ENCODE measurements at places on chromosomes 5 and 9.

- DNase-seq = no peak
These were observed 202.1 kb downstream of the FBXL7 start for GRCh38 chr5:15702102-15702501.

DNA sequence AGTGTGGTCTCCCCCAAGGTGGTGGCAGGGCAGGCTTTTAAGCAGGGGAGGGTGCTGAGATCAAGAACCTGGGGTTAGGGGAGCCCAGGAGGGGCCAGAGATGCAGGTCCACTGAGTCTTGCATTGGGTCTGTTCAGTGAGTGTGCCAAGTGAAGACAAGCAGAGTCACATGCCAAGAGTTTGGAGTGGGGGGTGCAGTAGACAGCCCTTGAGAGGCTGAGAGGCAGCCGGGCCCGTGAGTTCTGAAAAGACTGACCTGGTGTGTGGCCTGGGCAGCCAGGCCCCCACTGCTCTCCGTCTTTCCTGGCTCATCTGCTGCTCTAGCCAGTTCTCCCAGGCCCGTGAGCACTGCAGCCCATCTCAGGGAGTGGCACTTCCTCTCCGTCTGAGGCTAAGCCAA lies 120.0 kb downstream of the DAB2IP start:
- no peak for DNase-seq

- DNase-seq = no peak
These were observed 30.3 kb downstream of the ANGPTL2 start for GRCh38 chr9:127092041-127092608.

GRCh38 chr9:130883479-130883878 lies 13.1 kb downstream of the QRFP start:
- no peak for DNase-seq

- no peak for DNase-seq
These were observed 15.2 kb upstream of the KCNIP1 start for GRCh38 chr5:170488570-170488969.

DNA sequence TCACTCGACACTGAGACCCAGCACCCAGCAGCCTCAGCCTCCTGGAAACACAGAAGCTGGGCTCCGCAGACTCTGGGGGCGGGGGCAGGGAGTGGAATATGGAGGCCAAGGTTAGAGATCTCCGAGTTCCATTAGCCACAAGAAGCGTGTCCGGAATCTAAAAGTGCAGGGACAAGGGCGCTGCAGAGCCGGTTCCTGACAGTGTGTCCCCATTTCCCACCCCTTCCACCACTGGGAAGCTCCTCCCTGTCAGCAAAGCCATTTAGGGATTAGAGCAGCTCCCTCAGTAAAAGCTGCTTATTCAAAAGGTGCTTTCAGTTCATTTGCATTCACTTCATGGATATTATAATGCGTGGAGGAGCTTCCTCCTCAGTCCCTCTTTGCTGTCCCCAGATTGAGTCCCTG lies 74.1 kb upstream of the HSPA9 start:
- no peak for DNase-seq

GRCh38 chr5:89080467-89081116 lies 197.6 kb upstream of the MEF2C start:
- DNase-seq = no peak

GRCh38 chr5:176733406-176734262 lies 76.7 kb upstream of the UNC5A start:
- no peak for DNase-seq

GRCh38 chr5:160158087-160158486 lies 38.8 kb upstream of the PWWP2A start:
- DNase-seq = no peak

GRCh38 chr5:5539590-5539989 lies 117.1 kb downstream of the ICE1 start:
- no peak for DNase-seq

Data from NCI-H1417 treated with DMSO at 0.1 percent for 48 hours (cell line).